ENCODE measurements at places on chromosomes 2 and 18.
A peak's percentile ranks its signal among the peaks of the same experiment; 100 is the strongest.

- no peak for DNase-seq
Observed at GRCh38 chr2:172233987-172234715, 131.5 kb upstream of the DLX2 start.

DNA sequence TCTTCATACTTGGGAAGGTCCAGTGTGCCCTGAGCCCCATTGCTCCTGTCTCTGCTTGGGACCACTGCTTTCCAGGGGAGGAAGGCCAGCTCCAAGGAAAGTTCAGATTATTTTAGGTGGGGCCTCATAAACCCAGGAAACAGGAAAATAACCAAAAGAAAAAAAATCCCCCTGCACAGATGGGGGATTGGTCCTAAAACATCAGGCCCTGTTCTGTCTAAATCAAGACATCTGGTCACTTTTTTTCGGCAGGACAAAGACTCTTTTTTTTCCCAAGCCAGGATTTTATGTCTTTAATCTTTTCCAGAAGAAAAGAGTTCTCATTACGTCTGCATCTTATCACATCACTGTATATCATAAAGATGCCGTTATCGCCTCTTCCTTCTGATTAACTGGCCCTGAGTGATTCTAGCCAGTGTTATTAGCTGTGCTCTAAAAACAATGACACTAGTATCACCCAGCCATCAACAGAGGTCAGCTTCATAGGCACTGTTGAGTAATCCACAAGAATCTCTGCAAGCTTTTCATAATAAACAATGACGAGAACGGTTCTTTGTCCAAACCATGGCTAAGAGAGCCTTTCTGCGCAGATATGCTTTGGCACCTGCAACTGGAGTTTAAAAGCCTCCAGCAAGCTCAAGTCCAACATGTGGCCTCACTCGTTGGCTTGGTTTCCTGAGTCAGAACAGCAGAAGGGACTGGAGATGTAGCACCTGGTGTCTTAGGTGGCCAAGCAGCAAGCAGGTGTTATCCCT, 138.2 kb downstream of the VAPA start:
- no peak for DNase-seq

- no peak for DNase-seq
Observed at GRCh38 chr2:60007671-60008070, 545.8 kb downstream of the BCL11A start.

DNA sequence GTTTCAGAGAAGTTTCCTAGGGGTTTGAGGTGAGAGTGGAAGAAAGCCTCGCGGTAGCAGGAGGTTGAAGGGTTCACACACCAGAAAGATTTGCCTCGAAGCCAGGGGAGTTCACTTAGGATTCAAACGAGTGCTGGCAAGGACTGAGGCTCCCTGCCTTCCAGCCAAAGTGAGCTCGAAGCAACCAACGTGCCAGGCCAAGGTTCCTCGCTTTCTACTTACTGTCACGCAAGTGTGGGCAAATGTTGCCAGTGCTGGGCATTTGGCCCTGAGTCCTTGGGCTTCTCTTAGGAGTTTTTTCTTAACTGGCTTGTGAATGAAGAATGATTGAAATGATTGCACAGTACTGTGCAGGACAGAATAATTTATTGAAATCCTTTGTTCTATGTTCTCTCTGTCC, 53.6 kb downstream of the TMEM178A start:
- no peak for DNase-seq

- DNase-seq, result no peak
Observed at GRCh38 chr2:103123516-103123915, 361.7 kb downstream of the TMEM182 start.

DNA sequence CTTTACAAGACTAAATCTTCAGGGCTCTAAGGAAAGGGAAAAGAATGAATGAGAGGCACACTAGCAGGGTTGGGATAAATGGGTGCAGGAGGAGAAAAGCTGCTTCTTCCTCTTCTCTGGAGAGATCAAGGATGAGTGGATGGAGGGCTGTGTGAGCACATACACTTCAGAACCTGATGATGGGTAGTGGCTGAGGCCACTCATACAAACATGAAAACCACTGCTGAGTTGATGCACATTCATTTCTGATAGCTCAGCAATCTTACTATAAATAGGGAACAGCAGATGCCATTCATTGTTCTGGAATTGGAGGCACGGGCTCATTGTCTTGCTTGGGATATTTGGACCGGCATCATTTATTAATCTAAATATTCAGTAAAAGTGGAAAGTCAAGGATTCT, 152.4 kb upstream of the KCTD1 start:
- DNase-seq, result no peak

DNA sequence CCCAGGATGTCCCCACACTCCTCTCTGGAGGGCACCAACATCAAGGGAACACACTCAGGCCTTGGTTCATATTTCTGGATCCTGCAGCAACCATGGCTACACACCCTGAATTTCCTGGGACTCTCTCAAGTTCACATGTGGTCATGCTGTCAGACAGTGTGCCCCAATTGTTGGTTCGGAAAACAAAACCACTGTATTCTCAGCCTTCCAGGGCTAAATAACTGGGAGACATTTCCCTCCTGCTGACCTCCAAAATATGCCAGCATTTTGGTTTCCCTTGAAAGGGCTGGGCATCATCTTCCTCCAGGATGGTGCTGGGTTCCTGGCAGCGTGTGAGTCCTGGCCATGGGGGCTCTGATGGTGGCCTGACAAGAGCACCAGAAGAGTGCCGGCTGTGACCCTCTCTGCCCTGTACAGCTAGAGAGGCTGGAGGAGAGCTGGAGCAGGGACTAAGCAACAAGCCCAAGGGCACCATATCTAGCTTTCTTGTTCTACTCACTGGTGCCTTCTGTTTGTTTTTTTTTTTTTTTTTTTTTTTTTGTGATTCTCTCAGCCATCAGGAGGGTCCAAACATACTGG, 37.5 kb upstream of the WIPF1 start:
- DNase-seq, result no peak

GRCh38 chr2:118059919-118060478, 28.3 kb upstream of the INSIG2 start:
- DNase-seq, result peak; percentile 54

GRCh38 chr2:1769703-1770422, 25.5 kb upstream of the PXDN start:
- peak; percentile 93 for DNase-seq

DNA sequence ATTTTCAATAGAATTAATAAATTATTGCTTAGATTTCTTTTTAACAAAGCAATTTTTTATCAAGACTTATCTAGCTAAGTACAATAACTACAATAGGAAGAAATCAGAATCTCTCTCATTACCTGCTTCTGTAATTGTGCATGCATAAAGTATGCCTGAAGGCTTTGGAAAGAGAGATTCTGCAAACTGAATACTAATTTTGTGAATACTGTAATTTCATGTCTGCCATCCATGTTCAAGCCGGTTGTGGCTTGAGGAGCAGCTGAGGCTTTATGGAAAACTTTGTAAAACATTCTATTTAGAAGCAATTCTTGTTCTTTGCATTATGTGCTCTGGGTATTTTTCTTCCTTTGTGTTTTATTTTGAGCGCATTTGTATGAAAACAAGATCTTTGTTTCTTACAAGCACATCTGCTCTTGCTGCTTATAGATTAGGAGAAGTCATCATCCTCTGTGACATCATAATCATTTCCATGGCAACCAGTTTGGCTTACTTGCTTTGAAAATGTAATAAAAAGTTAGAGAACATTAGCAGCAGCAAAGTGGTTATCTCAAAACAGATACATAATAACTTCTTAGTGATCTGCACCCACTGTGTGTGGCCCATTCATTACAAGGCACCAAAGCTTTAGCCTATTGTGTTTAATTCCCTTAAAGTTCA, 16.0 kb upstream of the IKZF2 start:
- no peak for DNase-seq

GRCh38 chr2:56102098-56102497, 81.7 kb upstream of the CCDC85A start:
- no peak for DNase-seq

DNA sequence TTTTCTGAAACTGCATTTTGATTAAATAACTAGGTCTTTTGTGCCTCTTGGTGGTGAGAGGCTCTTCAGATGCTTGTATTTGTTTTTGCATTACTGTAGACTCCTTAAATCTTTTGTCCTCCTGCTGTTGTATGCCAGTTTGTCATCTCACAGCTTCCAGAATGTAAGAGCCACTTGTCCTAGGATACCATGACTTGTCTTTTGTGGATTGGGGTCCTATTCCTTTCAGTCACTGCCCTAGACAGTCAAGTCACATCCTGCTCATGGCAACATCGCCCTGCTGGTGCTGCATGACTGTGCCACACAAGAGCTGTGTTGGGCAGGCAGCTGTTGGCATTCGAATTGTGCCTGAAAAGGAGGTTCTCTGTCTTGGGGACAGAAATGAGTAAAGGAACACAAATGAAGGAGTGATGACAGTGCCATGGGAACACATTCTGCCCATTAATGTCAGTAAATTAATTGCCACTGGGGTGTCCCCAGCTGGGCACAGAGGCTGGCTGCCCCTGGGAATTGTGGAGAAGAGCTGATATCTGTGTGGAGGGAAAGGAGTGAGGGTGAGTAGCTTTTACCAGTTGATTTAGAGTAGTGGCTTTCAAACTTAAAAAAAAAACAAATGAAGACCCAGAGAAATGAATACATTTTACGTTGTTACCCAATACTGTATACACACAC, 140.3 kb downstream of the ARL6IP6 start:
- no peak for DNase-seq

DNA sequence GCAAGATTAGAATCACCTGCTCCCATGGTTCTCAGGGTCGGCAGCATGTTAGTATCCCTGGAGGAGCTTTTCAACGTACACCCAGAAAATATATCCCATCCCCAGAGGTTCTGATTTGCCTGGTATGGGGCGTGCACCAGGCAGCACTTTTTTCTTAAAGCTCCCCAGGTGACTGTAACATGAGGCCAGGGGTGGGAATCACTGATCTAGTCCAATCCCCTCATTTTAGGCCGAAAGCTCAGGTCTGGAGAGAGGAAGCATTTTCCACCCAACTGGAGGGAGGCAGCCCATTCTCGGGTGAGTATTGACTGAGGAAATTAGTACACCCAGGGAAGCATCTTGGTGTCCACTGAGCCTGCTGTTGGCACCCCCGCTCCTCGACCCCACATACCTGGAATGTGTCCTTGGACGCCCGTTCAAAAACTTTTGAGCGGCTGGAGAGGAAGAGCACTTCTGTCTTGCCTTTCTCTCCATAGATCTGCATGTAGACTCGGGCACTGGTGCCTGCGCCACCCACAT, 94.3 kb downstream of the LOXHD1 start:
- no peak for DNase-seq

DNA sequence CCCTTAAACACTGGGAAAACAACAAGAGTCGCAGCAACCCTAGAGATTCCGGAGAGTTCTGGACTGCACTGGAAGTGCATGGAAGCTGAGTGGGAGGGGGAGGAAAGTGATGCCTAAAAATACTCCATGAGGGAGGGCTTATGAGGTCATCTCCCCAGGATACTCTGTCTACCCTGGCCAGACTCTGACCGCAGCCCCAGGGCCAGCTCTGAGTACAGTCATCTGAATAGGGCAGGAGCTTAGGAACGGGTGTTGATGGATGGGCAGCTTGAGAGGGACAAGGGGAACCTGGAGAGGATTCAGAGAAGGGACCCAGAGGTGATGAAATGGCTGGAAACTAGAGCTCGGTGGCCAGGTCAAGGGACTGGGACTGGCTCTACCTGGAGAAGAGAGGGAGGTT, 79.3 kb upstream of the IGFBP5 start:
- DNase-seq, result no peak

DNA sequence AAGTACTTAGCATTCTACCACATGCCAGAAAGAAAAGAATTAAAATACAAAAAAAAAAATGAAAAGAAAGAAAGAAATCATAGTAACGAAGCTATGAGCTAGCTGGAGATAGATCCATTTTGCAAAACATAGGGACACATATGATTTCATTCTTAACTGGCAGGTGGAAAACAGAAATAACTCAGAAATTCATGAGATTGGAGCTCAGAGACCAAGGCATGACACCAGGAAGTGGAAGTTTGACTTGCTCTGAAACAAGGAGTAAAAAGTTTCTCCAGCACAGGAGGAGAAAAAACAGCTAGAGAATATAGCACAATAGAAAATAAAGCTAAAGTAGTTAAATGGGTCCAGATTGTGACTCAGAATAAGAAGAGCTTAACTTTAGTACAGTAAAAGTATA, 278.1 kb downstream of the ZEB2 start:
- no peak for DNase-seq

- DNase-seq, result no peak
Observed at GRCh38 chr2:66057844-66058243, 377.1 kb upstream of the MEIS1 start.

GRCh38 chr2:55161295-55162210, 70.5 kb downstream of the CLHC1 start:
- no peak for DNase-seq

DNA sequence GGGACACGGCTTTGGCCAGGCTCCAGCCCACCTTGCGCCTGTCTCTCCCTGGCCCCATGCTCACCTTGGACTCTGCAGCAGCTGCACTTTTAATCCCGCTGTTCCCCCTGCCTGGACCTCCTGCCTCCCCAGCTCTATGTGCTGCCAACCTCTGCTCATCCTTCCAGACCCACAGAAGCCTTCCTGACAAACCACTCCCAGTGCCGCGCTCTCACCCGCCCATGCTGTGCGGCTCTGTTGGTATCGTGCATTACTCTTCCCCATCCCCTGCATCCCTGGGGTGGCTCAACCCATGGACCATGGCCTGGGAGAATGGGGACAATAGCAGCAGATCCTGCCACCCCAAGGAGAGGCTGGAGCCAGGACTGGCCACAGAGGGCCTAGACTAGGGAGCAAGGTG, 303.6 kb downstream of the CELF4 start:
- no peak for DNase-seq

DNA sequence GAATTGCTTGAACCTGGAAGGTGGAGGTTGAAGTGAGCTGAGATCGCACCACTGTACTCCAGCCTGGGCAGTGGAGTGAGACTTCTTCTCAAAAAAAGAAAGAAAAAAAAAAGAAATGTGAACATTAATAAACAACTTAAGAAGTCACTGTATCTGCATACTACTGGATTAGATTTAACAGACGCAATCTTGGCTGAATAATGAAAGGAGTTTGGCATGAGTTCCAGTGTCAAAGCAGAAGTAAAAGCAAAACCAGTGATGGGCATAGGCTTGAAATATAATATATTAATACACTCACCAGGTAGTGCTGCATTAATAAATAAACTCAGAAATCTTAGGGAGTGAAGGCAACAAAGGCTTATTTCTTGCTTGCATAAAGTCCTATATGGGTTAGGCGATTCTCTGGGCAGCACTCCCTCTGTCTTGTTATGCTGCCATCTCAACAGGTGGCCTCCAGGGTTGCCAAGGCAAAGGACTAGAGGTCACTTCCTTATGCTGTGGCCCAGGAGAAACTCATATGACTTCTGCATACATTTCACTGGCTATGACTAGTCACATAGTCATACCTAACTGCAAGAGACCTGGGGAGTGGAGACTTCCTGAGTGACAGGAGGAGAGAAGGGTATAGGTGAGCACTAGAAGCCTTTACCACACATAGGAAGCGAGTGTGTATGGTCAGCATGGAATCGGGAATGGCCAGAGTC, 296.2 kb upstream of the SPRED2 start:
- DNase-seq, result peak; percentile 74

- DNase-seq, result no peak
Observed at GRCh38 chr2:22885245-22885644, 499.7 kb upstream of the KLHL29 start.
